NCI-H69 (cell line): ENCODE measurements at places on chromosomes 11 and 22.

DNA sequence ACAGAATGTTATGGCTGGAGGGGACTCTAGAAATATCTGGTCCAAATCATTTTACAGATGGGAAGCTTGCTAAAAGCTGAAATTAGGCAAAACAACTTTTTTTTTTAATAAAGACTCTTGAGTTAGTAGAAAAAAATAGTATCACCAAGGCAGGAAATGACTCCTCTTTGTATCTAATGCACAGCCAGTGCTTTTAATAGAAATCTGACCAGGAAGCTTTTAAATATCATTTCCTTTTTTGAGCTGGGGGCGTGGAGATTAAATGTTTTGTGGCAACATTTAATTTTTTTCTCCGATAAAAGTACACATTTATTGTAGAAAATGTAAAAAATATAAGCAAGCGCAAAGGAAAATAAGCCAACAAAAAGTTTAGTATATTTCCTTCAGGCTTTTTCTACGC, 22.5 kb downstream of the TRAF6 start:
- DNase-seq: no peak

DNA sequence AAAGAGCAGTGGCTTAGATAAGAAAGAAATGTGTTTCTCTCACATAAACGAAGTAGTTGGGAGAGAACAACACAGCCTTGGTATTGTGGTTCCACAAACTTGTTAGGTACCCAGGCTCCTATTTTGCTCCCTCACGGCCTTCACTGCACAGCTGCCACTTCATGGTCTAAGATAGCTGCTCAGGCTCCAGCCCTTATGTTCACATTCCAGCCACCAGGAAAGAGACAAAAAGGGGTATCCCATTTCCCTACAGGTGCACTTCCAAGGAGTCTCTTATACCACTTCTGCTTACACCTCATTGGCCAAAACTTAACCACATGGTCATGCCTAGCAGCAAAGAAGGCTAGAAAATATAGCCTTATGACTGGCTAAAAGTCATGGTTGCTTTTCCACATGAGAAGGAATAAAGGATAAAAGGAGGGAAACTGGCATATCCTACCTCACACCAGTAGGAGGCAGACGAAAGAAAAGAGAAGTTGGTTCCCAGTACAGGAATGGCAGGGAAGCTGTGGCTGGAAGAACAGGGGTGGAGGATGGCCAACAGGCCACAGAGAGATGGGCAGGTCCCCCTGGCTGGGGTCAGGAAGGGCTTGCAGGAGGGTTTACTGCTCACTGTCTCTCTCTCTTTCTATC, 5.4 kb upstream of the HDHD5 start:
- peak; percentile 14 for DNase-seq

- no peak for DNase-seq
Observed at GRCh38 chr11:47860536-47860935, 12.4 kb upstream of the NUP160 start.

- DNase-seq: peak; percentile 97
Observed at GRCh38 chr11:111446404-111447111, 65.6 kb downstream of the BTG4 start.

GRCh38 chr11:126282361-126282735, 545 bp upstream of the TIRAP start:
- DNase-seq: peak; percentile 63

DNA sequence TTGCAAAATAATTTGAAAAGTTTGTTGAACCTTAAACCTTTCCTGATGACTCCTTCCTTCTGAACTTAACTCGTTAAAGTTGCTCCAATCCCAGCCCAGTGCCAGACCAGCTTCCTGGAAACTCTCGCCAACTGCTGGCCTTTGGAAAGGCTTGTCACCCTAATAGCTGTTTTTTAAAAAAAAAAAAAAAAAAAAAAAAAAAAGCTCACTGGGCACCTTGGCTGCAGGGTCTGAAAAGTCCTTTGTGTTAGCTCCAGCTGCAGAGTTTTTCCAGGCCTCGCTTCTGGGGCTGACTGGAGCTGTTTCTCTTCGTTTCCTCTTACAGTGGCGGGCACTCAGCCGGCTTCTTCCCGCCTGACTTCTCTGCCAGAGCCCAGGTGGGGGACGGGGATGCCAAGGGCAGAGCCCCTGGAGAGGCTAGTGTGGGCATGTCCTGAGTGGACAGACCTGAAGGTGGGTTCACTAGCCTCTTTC, 25.1 kb downstream of the KCNQ1OT1 start:
- DNase-seq: no peak

DNA sequence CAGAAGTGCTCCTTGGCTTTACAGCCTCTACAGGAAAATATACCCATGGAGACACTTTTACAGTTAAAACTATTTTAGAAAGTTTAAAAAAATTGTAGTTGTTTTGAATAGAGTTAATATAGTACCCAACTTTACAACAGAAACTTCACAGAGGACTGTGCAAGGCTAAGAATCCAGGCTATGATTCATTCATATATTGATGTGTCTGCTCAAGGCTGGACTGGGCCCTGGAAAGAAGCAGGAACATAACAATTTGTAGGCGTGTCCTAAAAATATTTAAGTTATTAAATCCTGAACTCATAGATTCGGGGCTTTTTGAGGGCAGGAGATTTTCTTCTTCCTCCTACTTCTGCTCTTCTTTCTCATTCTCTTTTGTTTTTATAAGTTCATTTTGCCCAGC, 291.5 kb upstream of the CCDC179 start:
- no peak for DNase-seq

- DNase-seq: no peak
Observed at GRCh38 chr11:42545954-42546353, 765.8 kb upstream of the API5 start.

- no peak for DNase-seq
Observed at GRCh38 chr11:75450236-75450635, 17.2 kb upstream of the KLHL35 start.

GRCh38 chr11:60633645-60634044, 65.8 kb upstream of the MS4A8 start:
- no peak for DNase-seq

DNA sequence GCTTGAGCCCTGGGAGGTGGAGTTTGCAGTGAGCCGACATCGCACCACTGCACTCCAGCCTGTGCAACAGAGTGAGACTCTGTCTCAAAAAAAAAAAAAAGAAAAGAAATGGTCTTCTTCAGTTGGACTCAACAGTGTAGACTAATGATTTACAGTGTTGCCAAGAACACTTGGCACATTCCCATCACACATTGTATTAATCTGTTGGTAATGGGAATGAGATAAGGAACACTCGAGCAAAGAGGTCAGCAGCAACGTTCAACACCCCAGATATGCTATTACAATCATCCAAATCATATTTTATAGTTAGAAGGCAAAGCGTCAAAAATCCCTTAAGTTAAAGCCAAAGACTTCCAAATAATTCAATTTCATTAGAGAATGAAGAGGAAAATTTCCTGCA, 14.5 kb downstream of the CDON start:
- no peak for DNase-seq

DNA sequence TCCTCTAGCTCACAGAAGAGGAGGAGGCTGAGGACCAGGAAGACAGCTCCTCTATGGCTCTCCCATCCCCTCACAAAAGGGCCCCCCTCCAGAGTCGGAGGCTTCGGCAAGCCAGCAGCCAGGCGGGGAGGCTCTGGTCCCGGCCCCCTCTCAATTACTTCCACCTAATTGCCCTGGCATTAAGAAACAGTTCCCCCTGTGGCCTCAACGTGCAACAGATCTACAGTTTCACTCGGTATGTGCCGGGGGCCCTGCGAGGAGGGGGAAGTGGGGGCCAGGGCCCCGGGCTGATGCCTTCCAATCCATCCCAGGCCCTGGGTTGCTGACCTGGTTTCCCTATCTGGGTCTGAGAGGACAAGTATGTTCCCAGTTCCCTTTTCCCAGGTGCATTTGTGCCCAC, 7.9 kb downstream of the FOXR1 start:
- peak; percentile 80 for DNase-seq

DNA sequence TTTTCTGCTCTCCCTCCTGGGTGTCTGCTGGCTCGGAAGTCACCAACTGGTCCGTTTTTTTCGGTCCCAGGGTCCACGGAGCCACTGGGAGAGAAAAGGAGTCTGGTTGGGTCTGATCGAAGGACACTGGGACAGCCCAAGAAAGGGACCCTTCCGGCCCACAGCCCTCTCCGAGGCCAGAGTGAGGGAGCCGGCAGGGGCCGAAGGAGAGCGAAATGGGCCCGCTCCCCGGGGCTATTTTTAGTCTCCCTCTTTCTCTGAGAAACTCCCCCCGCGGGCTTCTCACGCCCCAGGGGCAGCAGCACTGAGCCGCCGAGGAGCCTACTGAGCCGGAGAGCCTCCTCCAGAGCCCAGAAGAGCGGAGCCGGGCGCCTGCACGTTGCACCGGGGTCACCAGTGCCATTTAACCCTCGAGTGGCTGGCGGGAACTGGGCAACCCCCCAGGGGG, 1.9 kb downstream of the ESAM start:
- no peak for DNase-seq

DNA sequence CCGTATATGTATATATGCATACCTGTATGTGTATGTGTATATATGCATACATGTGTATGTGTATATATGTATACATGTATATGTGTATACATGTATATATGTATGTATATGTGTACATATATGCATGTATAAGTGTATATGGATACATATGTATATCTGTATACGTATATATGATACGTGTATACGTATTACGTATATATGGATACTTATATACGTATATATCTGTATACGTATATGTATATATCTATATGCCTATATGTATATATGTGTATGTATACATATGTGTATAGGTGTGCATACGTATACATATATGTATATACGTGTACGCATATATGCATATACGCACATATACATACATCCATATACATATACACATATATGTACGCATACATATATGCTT, 681.6 kb upstream of the ANO3 start:
- no peak for DNase-seq

DNA sequence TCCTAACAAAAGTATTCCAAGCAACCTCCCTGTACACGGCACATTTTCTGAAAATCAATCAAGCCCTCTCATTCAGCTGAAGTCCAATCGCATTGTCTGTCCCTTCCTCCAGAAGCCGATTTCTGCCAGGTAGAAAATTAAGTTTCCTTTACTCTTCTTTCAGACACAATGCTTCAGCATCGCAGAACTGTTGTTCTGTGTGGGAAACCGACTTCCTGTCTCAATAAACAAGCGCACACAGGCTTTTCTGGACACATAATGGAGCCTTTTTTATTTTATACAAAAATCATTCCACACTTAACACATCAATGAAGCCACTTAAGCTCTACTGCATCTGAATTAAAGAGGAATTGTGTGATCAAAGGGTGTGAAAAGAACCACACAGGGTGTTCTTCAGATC, 75.6 kb downstream of the BLID start:
- peak; percentile 15 for DNase-seq

- DNase-seq: no peak
Observed at GRCh38 chr11:71914617-71915189, 13.7 kb downstream of the XNDC1N start.

GRCh38 chr11:105135883-105136282, 3.7 kb downstream of the CARD18 start:
- no peak for DNase-seq

- no peak for DNase-seq
Observed at GRCh38 chr22:17637490-17638181, 921 bp upstream of the BCL2L13 start.

- no peak for DNase-seq
Observed at GRCh38 chr11:65291613-65292012, 23.1 kb upstream of the CDC42EP2 start.

DNA sequence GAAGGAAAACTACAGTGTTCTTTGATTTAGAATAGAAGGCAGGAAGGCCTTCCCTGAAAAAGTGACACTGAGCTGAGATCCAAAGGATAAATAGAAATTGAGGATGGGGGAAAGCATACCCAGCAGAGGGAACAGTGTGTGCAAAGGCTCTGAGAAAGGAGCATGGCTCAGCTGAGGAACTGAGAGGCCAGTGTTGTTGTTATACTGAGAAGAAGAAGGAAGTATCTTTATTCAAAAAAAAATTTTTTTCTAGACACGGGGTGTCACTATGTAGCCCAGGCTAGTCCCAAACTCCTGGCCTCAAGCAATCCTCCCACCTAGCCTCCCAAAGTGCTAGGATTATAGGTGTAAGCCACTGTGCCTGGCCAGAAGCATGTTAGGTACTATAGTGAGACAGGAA, 3.5 kb upstream of the PIK3C2A start:
- no peak for DNase-seq
